ENCODE measurements at places on chromosomes 7 and 10. TPM values are rescaled to one million over a fixed set of nuclear protein-coding genes. Genes with fewer than 3 reads are reported as not detected.

DNA sequence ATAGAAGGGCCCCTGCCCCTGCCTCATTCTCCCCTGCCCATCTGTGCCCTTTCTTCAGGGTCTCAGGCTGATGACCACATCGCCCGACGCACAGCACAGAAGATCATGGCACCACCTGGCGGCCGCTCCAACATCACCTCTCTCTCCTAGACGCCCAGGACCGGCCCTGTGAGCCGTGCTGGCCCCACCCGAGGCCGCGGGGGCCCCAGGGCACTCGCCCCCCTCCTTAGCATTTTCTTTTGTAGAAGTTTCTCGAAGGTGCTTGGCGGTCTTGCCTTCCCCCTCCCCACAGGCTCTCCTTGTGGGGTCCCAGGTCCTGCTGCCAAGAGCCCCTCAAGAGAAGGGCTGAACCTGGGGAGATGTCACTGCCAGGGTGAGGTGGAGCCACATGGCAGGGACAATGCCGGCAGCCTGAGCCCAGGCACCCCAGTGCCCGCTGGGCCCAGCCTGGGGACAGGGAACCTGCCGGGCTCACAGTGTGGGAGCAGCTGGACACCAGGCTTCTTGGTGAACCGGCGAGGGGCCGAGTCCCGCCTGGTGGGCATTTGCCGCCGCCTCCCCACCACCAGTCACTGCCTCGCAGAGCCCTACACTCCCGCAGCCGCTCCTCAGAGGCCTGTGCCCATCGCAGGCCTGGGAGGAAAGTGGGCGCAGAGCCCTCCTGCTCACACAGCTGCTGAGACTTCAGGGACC lies 18.2 kb downstream of the DPYSL4 start:
- no peak for DNase-seq

GHRHR gene
- total RNA-seq: not detected

DNA sequence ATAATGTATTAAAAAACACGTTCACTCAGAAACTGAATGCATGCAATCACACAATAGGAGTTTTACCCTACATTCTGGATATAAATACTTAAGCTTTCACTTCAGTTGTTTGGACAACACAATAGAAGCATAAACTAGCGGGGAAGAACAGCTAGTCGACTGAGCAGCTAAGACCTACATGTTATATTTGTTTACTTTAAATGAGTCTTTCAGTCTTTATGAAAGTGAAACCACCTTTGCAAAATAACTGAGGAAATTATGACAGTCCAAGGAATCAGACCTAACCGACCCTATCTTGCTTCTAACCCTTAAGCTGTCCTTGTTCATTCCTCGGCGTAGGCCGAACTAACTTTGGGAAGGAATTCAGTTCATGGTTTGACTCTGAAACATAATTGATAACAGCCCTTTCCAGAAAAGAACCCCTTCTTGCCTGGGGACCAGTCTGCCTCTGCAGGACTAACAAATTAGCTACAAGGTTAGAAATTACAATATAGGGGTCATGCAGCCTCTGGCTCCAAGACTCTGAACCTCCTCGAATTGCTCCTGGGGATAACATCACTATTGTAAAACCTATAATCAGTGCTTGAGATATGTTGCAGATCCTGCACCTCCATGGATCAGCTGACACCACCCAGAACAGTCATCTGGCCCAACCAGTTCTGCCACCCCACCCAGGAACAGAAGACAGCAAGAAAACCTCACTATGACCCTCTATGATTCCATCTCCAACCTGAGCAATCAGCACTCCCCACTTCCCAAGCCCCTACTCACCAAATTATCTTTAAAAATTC lies 185.1 kb upstream of the KLF6 start:
- no peak for DNase-seq

SLC26A3 gene
- total RNA-seq: not detected

DNA sequence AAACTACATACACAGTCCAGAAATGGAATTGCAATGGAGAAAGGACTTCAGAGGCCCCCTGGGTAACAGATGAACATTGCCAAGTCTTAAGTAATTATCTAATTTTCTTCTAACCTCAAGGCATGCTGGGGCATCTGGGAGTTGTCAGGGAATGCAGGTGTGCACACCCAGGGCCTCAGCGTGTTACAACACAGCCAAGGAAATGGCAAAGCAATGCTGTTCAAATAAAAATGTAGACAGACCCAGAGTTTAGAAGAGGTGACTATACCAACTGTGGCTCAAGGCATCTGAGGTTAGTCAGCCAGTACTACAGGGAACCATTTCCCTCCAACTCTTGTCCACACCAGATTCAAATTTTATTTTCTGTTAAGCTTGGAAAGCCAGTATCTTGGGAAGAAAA lies 73.6 kb downstream of the CCDC3 start:
- no peak for DNase-seq

CDC14C gene
- not detected for total RNA-seq

DNA sequence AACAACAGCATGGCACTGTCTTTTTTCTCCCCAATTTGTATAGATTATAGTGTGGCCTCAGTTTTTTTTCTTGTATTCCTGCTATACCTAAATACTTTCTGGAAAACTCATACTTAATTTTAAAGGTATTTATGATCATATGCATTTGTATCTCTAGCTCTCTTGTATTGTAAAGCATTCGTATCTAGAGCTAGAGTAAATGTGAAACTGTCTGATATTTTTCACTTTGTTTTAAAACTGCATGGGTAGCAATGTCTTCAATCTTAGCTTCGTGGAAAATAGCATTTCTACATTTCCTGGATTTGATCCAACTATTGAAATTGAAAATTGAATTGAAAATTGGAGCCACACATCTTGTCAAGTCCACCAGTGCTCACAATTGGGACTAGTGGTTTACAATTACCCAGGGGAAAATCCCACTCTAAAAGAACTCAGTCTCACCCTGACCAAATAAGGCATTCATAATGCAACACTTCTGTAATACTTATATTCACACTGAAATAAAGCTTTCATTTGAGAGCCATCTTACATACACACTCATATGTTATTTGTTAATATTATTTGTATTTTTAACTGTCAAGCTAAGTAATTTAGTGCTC lies 51.3 kb upstream of the KLF6 start:
- no peak for DNase-seq

- no peak for DNase-seq
Measured at GRCh38 chr7:82362129-82362706, 81.4 kb downstream of the CACNA2D1 start.

DNA sequence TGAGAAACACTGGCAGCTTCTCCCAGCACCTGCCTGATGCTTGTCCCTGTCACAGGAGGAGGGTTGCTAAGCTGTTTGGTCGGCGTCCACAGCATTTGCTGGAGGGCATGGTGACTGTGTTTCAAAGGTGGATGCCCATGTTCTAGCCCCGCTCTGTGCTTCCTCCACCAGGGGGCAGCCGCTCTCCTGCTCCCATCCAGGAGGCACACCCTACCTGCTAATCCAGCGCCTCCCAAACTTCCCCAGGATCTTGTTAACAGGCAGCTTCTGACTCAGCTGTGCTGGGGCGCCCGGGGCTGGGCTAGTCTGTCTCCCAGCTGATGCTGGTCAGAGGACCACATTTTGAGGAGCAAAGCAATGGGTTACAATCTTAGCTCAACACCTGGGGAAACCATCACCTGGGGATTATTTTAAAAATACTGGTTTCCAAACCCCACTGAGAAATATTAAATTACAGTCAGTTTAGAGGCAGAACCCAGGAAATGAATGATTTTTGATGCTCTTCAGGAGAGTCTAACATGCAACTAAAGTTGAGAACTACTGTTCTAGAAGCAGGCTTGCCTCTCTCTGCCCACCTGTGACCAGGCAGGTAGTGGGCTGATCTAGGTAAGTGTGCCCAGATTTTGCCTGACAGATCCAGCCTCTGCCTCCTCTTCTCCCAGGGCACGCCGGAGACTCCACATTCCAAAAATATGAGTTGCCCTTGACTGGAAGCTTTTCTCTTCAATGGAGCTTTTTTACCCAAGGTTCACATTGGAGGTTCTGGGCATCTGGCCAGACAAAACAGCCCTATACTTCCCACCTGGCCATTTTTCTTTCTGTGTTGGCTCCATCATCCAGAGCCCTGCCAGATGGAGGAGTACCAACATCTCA lies 92.7 kb upstream of the GPR26 start:
- DNase-seq: peak; percentile 30

GRCh38 chr7:116138202-116138801 lies 72.0 kb upstream of the TES start:
- DNase-seq: peak; percentile 52

- DNase-seq: no peak
Measured at GRCh38 chr10:92688927-92689662, 660 bp upstream of the HHEX start.

- no peak for DNase-seq
Measured at GRCh38 chr10:103739039-103739764, 116.2 kb downstream of the SH3PXD2A start.

ATE1 gene
- total RNA-seq: 32.0 TPM

CFAP58 gene
- total RNA-seq: 0.89 TPM

DNA sequence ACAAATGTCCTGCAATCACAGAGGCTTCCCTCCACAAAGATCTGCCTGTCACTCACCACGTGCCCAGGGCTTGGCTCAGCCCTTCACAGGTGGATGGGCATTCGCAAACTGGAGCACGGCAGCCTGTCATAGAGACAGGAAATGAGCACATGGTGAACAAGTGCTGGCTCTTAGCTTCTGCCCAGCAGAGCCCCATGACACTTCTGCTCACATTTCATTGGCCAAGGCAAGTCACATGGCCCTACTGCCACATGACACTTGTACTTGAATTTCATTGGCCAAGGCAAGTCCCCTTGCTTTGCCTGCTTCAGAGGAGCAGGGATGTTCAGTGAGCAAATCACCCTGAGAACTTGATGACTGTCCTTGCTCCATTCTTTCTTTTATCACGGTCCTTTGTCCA lies 110.8 kb upstream of the PPP2R2D start:
- DNase-seq: no peak

ITIH5 gene
- total RNA-seq: 1.0 TPM

RPEL1 gene
- 0.13 TPM for total RNA-seq

GRCh38 chr10:5550621-5551530 lies 26.1 kb downstream of the CALML3 start:
- no peak for DNase-seq

DNA sequence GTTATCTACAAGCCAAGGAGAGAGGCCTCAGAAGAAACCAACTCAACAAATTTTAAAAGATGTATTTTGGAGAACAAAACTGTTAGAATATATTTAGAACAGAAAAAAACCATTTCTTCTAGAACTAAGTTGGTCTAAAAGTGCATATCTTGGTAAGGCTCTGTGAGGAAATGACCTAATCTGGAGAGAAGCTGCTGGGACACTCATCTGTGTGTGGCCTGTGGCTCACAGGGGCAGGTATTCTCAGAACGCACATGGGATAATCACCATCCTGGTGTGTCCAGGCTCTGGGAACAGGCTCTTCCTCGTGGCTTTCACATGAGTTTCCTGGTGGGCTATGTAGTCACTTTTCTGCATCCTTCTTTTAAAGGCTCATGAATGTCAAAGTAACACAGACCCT lies 38.1 kb upstream of the PRSS1 start:
- DNase-seq: no peak

- no peak for DNase-seq
Measured at GRCh38 chr7:78140109-78140508, 341.5 kb downstream of the PHTF2 start.

DNA sequence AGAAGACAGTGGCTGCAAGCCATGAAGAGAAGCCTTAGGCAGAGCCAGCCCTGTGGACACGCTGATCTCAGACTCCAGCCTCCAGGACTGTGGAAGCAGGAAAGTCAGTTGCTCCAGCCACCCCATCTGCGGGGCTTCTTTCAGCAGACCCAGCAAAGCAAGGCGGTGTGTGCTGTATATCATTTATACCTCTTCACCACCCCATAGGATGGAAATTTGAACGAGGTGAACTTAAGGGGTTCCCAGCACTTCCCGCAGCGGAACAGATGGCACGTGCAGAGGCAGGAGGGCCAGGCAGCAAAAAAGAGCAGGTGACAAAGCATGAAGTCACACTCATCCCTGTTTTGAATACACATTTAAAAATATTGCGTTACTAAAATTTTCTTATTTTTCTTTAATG lies 159.4 kb downstream of the ADARB2 start:
- DNase-seq: no peak

- DNase-seq: no peak
Measured at GRCh38 chr7:123916240-123916724, 8.8 kb upstream of the SPAM1 start.

JAKMIP3 gene
- under 0.01 TPM for total RNA-seq

FAM131B gene
- total RNA-seq: 0.13 TPM

COL28A1 gene
- total RNA-seq: not detected

GRIFIN gene
- total RNA-seq: not detected

GRCh38 chr10:127910464-127910770 lies 3.5 kb downstream of the PTPRE start:
- DNase-seq: no peak

ARHGEF35 gene
- total RNA-seq: 0.13 TPM

Data from dermis microvascular lymphatic vessel endothelial cell (primary cell).